ENCODE measurements at places on chromosomes 7 and 10.
A peak's percentile ranks its signal among the peaks of the same experiment; 100 is the strongest.

DNA sequence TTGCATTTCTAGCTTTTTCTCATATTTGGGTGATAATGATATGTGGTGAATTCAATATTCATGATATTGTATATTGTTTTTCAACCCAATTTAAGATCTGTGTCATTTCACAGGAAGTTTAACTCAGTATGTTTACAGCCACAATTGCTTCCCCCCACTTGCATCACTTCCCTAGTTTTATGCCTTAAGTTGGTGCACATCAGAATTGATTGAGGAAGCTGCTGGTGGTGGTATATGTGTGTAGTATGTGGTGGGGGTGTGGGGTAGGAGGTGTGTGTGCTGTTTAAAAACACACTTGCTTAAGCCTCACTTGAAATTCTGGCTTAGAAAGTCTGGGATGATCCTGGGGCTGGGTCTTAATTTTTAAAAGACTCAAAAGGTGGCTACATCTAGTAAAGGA, 245.1 kb upstream of the AOAH start:
- DNase-seq, result no peak

GRCh38 chr7:131620673-131621609, 64.5 kb upstream of the PODXL start:
- DNase-seq, result peak; percentile 80

- no peak for DNase-seq
These were observed 38.7 kb downstream of the MYOF start for GRCh38 chr10:93443481-93443880.

DNA sequence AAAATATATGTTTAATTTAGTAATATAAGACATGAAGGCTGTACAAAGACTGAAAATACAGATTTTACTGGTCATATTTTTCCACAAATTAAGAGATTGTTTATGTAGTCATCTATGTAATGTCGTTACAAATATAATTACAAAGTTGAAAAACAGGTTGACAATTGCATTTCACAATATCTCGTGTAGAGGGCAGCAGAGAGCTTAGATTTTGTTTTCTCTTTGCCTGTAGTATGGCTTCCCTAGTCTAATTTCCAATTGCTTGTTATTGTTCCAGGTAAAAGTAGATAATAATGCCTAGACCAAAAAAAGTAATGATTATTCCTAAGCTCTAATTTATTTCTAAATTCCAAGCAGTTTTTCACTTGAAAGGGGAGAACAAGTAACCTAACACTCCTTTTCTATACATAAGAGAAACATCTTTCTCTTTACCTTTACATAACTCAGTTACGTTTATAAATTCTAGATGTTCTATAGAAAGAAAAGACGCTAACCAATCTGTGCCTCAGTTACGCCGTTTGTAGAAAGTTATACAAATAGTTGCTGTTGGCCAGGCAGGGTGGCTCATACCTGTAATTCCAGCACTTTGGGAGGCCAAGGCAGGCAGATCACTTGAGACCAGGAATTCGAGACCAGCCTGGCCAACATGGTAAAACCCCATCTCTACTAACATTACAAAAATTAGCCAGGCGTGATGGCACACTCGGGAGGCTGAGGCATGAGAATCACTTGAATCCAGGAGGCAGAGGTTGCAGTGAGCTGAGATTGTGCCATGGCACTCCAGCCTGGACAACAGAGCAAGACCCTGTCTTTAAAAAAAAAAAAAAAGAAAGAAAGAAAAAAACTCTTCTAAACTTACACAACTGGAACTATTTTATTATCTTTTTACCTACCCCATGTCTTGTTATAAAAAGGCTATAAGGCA, 30.0 kb downstream of the NET1 start:
- peak; percentile 49 for DNase-seq

DNA sequence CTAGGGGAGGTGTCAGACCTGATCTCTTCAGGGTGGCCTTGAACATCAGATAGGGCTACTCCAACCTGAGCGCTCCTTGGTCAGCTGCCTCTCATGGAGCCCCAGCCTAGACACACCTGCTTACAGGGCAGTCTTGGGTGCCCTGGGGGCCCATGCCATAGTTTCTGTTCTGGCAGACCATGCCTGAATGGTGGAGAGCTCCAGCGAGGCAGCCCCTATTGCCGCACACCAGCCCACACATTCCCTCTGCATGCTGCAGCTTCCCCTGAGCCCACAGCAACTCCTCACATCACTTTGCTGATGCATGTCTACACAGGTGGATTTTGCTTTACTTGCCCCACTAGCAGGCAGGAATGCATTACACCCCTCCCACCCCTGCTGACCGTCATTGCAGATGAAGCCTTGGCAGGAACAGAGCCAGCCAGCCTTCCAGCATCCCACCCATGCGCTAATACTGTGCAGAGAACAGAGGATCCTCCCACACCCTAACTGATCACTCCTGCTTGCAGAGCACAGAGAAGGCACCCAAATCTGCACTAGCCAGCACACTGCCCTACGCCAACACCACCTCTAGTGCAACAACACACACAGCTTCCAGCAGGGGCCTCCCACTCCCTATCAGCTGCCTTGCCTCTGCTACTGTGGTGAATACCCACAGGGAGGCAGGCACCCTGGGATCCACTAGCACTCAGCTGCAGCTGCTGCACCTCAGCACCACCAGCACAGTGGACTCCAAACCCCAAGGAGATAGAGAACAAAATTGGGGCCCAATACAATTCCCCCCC, 43.0 kb upstream of the GRM3 start:
- no peak for DNase-seq

DNA sequence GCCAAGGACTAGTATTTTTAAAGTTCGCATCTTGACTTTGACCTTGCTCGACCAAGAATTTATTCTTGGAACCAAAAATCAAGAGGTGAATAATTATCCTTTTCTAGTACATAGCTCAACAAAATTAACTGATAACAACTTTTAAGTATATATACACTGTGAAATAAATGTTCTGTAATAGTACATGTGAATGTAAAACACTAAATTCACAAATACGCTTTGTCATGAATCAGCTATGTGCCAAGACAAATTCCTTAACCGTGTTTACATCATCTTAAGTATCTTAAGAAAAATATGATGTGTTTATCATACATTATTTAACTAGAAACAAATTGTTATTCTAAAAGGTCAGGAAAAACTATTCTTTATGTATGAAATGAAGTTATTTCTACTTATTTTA, 83.3 kb downstream of the CUL2 start:
- no peak for DNase-seq

- no peak for DNase-seq
These were observed 2.6 kb downstream of the MEST start for GRCh38 chr7:130494431-130494858.

DNA sequence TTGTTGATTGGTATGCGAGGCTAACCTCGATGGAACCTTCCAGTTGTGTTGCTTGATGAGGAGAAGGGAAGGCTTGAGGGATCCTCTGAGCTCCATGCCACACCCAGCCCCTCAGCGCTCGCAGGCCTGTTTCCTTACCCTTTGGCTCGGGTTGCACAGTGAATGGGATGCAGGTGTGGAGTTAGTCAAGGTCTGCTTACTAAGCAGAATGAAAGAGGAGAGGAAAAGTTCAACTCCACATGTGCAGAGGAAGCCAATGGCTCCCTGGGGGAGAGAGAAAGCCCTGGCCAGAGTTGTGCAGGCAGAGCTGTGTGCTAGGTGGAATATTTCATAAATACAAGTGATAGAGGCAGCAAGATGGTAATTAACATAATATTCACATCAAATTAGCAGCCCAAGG, 85.5 kb downstream of the JCAD start:
- no peak for DNase-seq

- no peak for DNase-seq
These were observed 33.2 kb downstream of the PNPLA8 start for GRCh38 chr7:108492742-108493141.

GRCh38 chr7:147578196-147578595, 1012.4 kb upstream of the C7orf33 start:
- no peak for DNase-seq

DNA sequence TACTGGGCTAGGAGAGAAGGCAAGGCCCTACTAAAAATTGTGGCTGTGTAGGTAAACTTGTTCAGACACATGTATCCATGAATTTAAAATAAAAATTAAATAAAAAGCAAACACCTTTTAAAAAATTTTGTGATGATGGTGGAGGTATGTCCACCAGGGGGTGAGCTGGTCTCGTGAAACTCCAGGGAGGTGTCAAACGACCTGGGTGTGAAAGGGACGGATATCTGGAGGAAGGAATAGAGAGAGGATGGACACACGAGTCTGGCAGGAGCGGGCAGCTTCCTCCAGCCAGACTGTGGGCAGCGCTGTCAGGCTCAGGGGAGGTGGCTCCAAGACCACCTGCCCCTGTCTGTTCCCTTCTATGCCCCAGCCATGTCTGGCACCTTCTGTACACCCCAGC, 34.8 kb upstream of the DMBT1 start:
- DNase-seq, result no peak

DNA sequence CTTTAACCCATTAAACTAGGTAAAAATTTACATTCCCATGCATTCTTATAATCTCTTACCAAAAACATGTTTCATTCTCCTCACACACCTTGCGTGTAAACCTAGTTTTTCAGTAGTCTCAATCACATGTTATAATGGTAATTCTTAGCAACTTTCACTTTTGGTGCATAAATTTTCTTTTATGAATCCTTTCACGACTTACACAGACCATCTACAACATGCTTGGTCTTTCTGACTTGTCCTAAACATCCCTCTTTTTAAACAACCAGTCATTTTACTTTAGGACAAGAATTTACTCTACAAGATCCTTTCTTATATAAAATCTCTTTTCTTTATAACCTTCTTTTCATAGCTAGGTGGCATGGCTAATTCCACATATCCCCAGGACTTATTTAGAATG, 25.8 kb downstream of the FBXL13 start:
- no peak for DNase-seq

GRCh38 chr7:135147899-135148721, at the start of gene TMEM140:
TMEM140 (plus strand) TSS chr7:135148072; CDS start chr7:135164442, 16,370 bp downstream.
- no peak for DNase-seq

DNA sequence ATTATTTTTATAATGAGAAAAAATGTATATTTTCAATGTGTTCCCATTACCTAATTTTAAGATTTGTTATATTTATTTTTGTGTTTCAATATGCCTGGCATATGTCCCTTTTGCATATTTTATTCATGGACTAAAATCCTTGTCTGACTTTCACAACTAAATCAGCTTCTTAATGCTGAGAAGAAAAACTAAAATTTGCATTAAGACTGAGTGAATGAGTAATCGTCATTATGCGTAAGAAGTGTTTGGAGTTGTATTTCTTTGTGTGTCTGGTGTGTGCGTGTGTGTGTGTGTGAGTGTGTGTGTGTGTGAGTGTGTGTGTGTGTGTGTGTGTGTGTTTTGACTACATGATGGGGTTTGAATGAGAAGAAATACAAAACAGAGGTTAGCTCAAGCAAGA, 201.7 kb upstream of the SP8 start:
- DNase-seq, result no peak

DNA sequence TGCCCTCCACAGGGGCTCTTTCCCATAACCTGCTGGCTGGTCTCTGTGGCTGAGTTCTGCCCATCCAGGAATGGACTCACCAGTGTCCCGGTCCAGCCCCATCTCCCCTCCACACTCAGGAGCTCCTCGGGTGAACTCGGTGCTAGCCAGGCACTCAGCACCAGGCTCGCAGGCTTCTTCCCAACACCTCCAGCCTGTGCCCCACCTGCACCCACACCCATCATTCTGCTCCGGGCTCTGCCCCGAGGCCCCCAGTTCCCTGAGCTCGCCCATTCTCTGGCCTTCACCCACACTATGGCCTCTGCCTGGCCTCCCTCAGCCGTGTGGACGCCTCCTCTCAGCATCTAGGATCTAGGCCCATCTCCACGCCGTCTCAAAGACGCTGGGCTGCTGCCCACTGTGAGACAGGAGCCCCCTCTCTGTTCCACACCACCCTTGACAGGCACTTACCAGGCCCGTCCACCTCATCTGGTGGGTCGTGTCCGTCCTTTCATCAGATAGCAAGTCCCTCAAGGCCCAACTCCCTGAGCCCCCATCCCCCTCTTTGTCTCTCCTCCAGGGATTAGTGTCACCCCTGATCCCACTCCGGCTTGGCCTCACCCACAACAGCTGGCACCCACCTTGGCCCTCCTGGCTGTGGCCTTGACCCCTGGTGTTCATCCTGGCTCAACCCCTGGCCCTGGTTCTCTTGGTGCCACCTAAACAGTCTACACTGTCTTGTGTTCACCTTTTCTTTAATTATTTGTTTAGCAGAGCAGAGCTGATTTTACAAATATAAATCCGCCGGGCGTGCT, 76.0 kb upstream of the FAM20C start:
- DNase-seq, result no peak

DNA sequence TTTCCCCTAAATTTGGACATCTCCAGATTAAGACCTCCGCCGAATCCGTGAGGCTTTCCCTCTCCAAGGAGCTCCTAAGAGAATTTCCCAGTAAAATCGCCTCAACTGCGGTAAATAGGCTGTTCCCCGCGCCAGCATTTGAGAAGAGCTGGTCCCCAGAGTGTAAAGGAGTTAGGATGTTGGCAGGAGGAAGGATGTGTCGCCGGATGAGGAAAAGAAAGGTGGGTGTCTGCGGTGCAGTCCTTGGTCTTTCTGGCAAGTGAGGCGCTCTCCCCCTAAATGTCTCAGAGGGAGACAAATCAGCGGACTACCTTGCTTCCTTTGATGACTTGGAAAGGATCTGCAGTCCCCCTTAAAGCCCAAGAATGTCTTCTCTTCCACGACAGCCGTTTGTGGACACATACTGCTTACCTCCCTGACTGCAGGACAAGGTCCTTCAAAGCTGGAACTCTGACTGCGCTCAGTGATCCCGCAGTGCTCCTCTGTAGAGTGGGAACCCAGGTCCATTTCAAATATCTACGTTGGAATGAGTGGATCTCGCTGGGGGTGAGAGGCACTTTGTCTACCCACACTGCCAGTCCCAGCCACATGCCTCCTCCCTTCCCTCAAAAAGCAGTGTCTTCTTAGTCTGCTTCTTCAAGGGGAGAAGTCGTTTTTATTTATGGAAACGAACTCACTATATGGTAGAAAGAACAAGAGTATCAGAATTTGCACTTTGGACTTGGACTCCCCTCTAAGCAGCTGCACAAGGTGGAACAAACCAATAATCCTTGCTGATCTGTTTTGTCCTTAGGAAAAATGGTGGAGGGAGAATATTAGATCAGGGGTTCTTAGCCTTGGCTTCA, 1.1 kb upstream of the DLG5 start:
- no peak for DNase-seq

GRCh38 chr7:135645296-135645904, 16.9 kb upstream of the STMP1 start:
- peak; percentile 44 for DNase-seq

DNA sequence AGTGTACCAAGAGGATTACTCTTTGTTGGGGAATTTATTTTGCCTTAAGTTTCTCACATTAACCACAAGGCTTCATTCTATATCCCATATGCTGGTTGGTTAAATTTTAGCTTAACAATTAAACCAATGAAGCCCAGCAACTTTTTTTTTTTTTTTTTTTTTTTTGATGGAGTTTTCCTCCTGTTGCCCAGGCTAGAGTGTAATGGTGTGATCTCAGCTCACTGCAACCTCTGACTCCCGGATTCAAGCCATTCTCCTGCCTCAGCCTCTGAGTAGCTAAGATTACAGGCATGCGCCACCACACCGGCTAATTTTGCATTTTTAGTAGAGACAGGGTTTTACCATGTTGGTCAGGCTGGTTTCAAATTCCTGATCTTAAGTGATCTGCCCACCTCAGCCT, 75.0 kb upstream of the MKX start:
- no peak for DNase-seq
